Stimulated activated CD4-positive, alpha-beta T cell treated with anti-CD3 and anti-CD28 coated beads, Interleukin-15, amount 100 ng/mL, for 48 hours (primary cell): ENCODE measurements at places on chromosomes 3 and 15.

GRCh38 chr3:147391781-147392624, 14.3 kb downstream of the ZIC4 start:
- no peak for DNase-seq

- DNase-seq: no peak
These were observed 31.3 kb downstream of the TKT start for GRCh38 chr3:53224536-53224935.

DNA sequence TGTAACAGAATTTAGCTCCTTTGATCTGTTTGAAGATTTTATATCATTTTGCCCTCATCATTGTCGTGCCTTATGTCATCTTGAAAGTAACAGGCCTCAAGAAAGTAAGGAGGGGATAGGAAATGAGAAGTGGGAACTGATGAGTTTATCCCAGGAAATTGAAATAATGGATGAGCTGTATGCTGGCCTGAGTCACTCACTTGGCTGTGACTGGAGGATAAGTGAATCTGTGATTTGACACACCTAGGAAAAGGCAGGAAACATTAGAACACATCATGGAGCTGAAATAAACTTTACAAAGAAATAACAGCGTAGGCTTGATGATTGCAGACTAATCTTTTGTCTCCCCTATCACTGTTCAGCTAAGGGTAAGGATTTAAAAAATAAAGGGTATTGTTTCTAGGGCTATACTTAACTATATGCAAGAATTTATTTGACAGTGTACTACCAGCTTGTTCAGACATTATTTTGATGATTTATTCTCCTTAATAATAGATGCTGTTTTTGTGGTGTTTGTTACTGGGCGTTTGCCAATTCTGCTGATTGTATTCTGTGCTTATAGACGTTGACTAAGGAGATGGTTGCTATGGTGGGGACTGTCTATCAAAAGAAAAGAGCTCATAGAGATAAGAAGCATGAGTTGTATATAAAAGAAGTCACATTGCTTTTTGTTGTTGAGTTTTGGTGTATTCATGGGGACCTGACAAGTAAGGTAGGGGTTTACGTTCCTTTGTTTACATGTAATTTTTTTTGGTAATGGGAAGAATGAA, 105.6 kb upstream of the ROPN1 start:
- DNase-seq: no peak

GRCh38 chr3:52218454-52218853, 7.0 kb downstream of the TLR9 start:
- no peak for DNase-seq

DNA sequence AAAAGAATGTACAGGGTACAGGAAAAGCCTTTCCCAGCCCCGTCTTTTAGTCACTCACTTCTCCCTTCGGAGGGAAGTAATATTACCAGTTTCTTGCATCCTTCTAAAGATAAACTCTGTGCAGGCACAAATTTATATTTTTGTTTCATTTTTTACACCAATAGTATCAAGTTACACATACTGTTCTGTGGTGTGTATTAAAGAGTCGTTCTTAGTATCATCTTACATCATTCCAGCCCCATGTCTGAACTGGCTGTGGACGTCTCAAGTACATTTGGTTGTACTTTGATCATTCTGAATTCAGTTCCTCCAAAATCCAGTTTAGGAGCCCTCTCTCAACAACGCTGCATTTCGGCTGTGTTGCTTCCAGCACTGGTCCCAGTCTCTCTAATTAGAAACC, 68.7 kb downstream of the LMLN start:
- DNase-seq: no peak

GRCh38 chr15:78715930-78716329, 74.9 kb upstream of the CHRNB4 start:
- DNase-seq: no peak

- no peak for DNase-seq
These were observed 340.3 kb upstream of the RBMS3 start for GRCh38 chr3:28940530-28940929.

- no peak for DNase-seq
These were observed 6.2 kb upstream of the IGSF10 start for GRCh38 chr3:151467069-151467468.

DNA sequence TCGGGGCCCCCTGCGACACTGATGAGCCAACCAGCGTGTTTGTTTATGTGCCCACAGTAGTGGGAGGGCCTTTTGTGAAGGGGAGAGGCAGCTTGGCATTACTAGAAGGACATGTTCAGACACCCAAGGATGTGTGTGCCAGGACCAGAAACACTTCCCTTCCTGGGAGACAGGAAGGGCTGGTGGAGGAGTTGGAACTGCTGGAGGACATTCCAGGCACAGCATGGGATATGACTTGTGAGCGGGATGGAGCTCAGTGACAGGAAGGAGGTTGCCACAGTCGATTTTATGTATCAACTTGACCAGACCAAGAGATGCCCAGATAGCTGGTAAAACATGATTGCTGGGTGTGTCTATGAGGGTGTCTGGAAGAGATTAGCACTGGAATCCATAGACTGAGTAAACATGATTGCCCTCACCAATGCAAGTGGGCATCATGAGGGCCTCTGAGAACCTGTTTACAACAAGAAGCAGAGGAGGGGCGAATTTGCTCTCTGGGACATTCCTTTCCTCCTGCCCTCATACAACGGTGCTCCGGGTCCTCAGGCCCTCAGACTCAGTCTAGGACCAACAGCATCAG, 106.4 kb upstream of the TLE3 start:
- DNase-seq: no peak

GRCh38 chr3:41338276-41338675, 139.0 kb downstream of the CTNNB1 start:
- DNase-seq: no peak

- no peak for DNase-seq
These were observed 6.0 kb upstream of the KCTD6 start for GRCh38 chr3:58485801-58486435.

DNA sequence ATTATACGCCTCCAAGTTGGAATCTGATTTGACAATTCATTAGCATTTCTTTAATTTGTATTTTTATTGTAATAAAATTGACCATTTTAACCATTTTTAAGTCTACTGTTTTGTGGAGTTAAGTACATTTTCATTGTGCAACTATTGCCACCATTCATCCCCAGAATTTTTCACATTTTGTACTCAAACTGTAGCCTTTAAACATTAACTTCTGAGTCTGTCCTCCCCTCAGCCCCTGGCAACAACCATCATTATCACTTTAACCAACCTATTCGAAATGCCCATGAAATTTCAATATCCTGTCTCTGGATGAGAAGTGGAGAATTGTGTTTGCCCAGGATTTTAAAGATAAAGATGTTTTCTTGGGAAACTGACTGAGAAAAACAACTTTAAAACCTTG, 27.7 kb downstream of the IL1RAP start:
- no peak for DNase-seq

GRCh38 chr3:187810021-187810446, 64.8 kb upstream of the BCL6 start:
- no peak for DNase-seq

- no peak for DNase-seq
These were observed 110.9 kb upstream of the LYSMD4 start for GRCh38 chr15:99844150-99844549.

DNA sequence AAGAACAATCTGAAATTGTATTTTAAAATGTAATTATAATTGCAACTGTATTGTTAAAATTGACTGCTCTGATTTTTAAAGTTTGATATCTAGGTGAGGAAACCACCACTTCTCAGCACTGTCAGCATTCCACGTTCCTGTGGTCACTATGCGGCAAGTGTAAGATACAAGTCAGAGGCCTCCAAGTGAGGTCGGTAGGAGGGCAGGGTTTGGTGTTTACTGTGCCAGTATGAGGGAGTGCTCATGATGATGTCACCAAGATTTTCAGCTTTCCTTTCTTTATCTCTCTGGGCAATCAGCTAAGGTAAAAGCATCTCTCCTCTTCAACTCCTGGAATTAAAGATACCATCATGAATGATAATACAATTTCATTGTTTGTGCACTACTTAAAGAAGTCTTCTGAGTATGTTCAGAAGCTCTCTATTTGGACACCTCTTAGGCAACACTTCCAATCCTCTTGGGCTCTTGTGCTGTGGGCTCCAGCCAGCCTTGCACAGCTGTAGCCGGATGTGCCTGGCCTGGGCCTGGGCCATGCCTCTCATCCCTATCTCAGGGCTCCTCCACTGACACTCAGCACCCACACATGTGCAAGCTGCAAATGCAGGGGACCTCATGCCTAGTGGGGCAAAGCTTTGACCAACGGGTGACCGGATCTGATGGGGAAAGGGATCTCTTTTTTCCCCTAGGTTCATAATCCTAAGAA, 42.9 kb downstream of the CCR3 start:
- no peak for DNase-seq

DNA sequence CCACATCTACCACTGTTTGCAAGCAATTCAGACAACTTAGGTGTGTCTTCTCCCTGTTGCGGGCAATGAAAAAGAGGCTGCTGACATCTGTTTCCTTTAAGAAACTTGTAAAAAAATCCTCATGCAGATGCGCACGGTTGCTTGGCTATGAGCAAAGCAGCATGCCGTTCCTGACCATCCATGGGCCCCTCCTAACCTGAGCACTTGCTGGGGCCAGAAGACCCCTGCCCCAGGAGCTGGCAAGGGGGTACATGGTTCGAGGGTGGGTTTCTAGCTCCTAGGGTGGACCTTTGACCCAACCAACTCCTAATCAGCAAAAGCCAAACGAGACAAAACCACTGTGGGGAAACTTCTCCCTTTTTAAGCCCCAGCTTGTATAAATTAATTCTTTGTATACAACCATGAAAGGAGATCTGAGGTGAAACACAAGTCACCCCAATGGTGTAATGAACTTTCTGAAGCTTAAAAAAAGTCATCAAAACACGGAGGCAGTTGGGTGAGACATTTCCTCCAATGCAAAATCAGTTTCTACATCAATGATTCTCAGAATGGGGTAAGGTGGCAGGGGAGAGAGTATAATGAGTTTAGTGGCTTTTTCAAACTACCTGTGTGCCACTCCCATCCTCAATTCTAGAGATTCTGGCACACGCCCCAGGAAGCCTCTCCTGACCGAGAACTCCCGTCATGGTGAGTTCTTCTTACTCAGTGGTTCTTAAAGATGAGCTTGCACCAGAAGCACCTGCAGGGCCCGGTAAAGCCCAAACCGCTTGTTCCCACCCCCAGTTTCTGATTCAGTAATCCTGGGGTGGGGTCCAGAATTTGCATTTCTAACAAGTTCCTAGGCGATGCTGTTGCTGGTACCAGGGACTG, 44.1 kb downstream of the CPN2 start:
- DNase-seq: no peak

GRCh38 chr3:16055606-16056211, 118.8 kb upstream of the GALNT15 start:
- DNase-seq: no peak

- DNase-seq: peak; percentile 32
These were observed 2.5 kb upstream of the INAFM2 start for GRCh38 chr15:40320931-40321371.

GRCh38 chr3:196055683-196056270, 26.1 kb downstream of the TFRC start:
- no peak for DNase-seq

DNA sequence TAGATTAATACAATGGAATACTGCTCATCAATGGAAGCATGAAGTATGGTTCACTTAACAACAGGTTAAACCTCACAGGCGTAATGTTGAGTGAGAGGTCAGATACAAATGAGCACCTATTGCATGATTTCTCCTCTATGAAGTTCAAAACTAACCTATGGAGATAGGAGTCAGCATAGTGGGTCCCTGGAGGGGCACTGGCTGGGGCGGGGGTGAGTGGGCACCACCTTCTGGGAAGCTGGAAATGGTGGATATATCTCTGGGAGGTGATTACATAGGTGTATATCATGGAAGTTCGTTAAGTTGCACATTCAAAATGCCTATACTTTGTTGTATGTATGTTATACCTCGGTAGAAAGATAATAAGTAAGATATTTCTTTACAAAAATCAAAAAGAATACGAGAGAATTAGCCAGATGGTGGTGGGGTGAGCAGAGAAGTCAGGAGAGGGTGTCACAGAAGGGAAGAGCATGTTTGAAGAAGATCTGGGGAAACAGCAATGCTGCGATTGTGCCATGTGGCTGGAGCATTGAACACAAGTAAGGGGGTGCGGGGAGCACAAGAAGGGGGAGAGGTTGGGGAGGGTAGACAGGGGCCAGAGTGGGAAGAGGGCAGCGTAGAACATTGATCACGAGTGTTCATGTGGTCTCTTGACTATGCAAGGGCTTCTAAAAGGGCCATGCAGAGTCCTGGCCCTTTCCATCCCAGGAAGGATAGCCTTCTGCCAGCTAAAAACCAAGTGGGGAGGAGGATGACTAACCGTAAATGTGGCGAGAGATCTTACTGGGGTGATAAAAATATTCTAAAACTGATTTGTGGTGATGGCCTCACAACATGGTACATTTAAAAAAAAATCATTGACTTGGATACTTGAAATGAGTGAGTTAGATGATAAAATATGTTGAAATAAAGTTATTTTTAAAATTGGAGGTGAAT, 30.2 kb downstream of the ITGA11 start:
- no peak for DNase-seq

DNA sequence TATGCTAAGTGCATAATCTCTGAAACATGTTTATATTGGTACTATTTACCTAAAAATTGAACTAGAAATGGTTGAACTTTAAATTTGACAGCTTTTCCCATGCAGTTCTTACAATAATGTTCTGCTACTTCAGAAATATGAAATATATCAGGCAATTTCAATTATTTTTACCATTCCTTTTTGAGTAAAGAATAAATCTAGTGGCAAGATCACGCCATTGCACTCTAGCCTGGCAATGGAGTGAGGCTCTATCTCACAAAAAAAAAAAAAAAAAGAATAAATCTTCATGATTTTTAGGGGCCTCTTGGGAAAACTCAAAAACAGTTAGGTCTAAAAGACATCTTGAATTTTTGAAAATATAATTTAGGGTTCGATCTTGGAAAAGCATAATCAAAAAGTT, 10.6 kb upstream of the DNAAF4 start:
- DNase-seq: no peak

- no peak for DNase-seq
These were observed 301.5 kb downstream of the MEX3B start for GRCh38 chr15:81744364-81744763.

DNA sequence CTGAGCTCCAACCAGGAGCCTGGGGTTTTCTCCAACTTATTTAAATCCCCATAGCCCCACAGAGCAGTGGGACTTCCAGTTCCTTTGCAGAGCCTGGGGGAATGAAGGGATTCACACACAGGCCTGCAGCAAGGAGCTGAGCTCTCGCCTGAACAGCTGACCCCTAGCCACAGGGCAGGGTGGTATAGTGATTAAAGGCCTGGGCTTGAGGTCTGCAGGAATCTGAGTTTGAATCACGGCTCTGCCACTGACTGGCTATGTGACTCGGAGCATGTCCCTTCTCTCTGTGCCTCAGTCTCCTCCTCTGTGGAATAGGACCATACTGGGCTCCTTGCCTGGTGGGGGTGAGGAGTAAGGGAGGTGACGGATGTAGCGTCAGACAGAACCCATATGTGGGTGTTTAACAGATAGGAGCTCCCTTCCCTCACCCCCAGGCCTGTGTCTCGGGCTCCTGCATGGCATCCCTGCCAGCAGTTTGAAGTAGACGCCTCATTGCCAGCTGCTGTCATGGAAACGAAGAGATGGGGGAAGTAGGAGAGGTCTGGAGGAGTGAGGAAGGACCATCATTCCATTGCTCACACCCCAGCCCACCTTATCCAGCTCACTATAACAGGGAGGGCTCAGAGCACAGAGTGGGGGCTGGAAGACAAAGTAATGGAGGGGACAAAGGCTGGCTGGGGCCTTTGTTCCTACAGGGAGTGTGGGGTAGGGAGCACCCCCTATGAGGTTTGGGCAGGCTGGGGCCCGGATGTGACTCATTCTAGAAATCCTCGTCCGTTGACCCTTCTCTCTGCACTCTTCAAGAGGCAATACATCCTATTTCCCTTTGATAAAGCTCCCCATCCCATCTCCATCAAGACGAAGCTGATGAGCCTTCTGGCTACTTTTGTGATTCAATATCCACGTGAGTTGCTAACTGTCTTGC, 14.8 kb downstream of the HRH1 start:
- DNase-seq: no peak
